ENCODE measurements at places on chromosomes 12 and 14. TPM values are rescaled to one million over a fixed set of nuclear protein-coding genes. Genes with fewer than 3 reads are reported as not detected.

The ESR2 gene
- total RNA-seq, result 2.2 TPM

The CLEC9A gene
- total RNA-seq, result not detected

DNA sequence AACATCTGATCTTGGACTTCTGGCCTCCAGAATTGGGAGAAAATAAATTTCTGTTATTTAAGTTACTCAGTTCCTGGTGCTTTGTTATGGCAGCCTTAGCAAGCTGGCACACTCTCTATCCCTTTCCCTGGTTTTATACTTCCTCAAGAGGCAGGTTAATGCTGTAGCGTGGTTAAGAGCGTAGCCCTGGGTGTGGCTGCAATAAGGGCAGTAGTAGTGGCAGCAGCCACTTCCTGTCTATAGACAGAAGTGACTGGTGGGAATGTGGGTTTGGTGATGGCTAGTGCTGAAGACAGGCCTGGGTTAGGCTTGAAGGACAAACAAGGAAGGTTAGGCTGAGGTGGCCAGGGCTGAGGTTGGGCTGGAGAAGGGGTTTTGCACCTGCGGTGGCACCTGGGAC lies 3.6 kb upstream of the LGALS3 start:
- H3K4me1 ChIP-seq, result peaks cover 82% of the 10 kb centered on the region
- DNase-seq, result peak; percentile 85
- no peaks in the 10 kb centered on the region for H3K36me3 ChIP-seq
- H3K4me3 ChIP-seq, result no peak overlapping the region
- no peaks in the 10 kb centered on the region for H3K27me3 ChIP-seq

DNA sequence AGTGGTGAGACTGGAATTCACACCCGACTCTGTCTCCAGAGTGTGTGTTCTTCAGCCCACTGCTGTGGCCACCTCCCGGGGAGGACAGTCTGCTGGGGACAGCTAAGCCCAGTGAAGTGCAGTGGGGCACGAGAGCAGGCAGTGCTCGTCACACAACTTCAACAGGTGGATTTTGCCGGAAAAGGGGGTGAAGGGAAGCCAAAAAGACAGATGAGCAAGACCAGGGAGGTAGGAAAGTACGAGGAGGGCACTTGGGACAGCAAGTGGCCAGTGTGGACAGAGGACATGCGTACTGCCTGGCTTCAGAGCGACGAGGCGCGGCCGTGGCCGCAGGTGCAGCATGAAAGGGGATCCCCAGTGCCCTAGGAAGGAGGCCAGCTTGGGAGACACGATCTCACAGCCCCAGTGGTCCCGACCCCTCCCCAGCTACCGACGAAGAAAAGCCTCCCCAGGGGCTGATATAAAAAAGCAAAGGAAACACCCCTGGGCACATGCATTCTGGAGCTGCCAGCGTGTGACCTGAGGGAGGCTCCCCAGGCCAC lies 96.1 kb downstream of the FBXL14 start:
- no peak overlapping the region for H3K27ac ChIP-seq
- no peak overlapping the region for H3K4me3 ChIP-seq
- H3K4me1 ChIP-seq, result peaks cover 25% of the 10 kb centered on the region
- no peak for DNase-seq
- no peaks in the 10 kb centered on the region for H3K27me3 ChIP-seq
- H3K36me3 ChIP-seq, result no peaks in the 10 kb centered on the region

The CIROP gene
- total RNA-seq, result not detected

DNA sequence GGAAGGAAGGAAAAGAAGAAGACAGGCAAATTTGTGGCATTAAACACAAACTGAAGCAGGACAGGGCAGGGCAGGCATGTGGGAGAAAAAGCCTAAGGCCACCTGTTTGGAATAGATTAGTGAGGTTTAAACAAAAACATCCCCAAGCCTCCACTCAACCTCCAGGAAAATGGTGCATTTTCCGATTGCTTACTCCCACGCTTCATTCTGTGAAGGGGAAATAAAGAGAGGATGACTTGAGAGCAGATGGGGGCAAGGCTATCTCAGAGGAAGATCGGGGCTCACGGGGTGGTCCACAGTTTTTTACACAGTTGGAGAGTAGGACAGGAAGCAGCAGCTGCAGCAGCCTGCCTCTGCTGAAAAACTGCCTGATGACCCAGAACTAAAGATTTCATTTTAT lies 250.9 kb downstream of the DUSP6 start:
- no peak overlapping the region for H3K4me3 ChIP-seq
- no peak for DNase-seq
- H3K27ac ChIP-seq, result no peak overlapping the region
- H3K4me1 ChIP-seq, result no peaks in the 10 kb centered on the region
- no peaks in the 10 kb centered on the region for H3K27me3 ChIP-seq

GRCh38 chr12:88153959-88154358 lies 11.9 kb downstream of the TMTC3 start:
- H3K4me3 ChIP-seq, result no peak overlapping the region
- no peak for DNase-seq
- H3K4me1 ChIP-seq, result no peaks in the 10 kb centered on the region
- no peak overlapping the region for H3K27ac ChIP-seq
- no peaks in the 10 kb centered on the region for H3K36me3 ChIP-seq

DNA sequence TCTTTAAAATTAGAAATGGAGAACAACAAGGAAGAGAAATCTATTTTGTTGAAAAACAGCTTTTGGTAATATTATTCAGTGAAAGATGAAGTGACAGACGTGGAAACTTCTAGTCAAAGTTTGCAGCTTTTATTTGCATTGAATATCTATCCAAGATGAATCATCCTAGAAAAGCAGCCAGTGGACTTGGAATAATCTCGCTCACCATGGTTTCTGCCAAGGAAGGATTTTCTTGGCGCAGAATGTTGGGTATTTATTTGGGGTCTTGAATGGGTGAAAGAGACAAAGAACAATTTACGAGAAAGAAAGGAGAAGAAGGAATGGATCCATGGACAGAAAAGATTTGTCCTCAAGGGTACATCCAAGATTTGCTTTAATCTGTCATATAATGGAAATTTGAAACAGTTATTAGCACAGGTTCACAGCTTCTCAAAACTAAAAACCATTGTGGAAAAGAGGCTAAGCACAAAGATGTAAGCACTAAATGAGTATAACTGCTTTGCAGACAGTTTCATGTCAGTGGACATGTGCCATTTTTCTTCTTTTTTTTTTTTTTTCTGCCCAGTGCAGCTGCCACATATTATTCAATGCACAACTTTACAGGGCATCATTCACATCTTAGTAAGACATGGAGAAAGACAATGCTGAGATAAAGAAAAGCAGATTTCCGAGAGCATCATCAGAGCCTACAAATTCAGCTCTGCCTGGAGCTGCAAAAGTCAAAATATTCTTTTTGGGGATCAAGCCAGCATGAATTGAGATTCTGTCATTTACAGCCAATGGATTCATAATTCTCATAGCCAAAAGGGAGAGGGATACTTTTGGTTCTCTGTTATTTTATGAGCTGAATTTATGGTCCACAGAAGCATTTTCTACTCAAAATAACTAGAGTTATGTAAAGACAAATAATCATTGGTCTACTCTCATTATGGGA lies 333.7 kb downstream of the DAD1 start:
- no peak overlapping the region for H3K27ac ChIP-seq
- no peaks in the 10 kb centered on the region for H3K4me1 ChIP-seq
- no peaks in the 10 kb centered on the region for H3K27me3 ChIP-seq
- no peak overlapping the region for H3K4me3 ChIP-seq
- H3K36me3 ChIP-seq, result no peaks in the 10 kb centered on the region

- H3K36me3 ChIP-seq, result no peaks in the 10 kb centered on the region
- H3K4me3 ChIP-seq, result no peak overlapping the region
- H3K27ac ChIP-seq, result peak overlapping the region; percentile 89
- no peaks in the 10 kb centered on the region for H3K27me3 ChIP-seq
- DNase-seq, result no peak
Observed at GRCh38 chr14:92585981-92586937, 72.7 kb downstream of the RIN3 start.

DNA sequence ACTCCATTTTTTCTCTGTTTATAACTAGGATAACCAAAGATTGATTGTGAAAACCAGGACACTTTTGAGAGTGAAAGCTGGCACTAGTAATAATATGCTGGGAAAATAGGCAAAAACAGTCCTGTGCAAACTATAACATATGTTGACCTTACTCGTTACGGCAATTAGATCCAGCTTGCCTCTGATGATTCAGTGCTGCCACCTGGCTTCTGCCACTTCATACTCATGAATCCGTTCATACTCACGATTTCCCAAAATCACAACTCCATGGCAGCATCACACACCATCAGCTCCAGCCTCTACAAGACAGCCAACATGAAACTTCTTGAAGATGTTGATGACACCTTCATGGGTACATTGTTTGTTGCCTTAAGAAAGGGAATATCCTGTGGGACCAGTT lies 49.1 kb upstream of the CAND1 start:
- no peaks in the 10 kb centered on the region for H3K36me3 ChIP-seq
- no peak overlapping the region for H3K27ac ChIP-seq
- no peaks in the 10 kb centered on the region for H3K27me3 ChIP-seq
- no peak overlapping the region for H3K4me3 ChIP-seq
- no peak for DNase-seq

DNA sequence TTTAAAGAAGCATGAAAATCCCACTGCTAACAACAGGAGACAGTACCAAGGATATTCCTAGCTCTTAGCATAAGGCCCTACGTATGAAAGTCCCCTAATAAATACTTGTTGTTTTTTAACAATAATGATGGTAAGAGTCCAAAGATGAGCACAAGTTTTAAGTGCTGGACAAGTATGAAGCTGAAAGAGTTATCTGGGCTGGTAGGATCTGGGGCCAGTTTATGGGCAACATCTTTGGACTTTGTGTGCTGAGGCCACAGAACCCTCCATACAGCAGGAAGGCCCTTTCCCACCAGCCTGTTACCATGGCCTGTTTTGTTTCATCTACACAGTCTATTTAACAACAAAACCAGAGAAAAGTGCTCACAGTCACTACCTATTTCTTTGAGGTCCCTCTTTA lies 12.5 kb upstream of the PLXNC1 start:
- no peak for DNase-seq
- no peak overlapping the region for H3K27ac ChIP-seq
- no peaks in the 10 kb centered on the region for H3K36me3 ChIP-seq
- H3K27me3 ChIP-seq, result no peaks in the 10 kb centered on the region
- no peak overlapping the region for H3K4me3 ChIP-seq

All from vagina (tissue), 2 donors.